ENCODE measurements at places on chromosomes 6 and 20.

GRCh38 chr6:33123732-33124524, 48.1 kb downstream of the HLA-DPB1 start:
- DNase-seq, result peak; percentile 72

GRCh38 chr6:150093397-150093796, 24.5 kb upstream of the ULBP3 start:
- no peak for DNase-seq

GRCh38 chr20:35954907-35955251, 577 bp upstream of the SCAND1 start:
- DNase-seq, result peak; percentile 67

DNA sequence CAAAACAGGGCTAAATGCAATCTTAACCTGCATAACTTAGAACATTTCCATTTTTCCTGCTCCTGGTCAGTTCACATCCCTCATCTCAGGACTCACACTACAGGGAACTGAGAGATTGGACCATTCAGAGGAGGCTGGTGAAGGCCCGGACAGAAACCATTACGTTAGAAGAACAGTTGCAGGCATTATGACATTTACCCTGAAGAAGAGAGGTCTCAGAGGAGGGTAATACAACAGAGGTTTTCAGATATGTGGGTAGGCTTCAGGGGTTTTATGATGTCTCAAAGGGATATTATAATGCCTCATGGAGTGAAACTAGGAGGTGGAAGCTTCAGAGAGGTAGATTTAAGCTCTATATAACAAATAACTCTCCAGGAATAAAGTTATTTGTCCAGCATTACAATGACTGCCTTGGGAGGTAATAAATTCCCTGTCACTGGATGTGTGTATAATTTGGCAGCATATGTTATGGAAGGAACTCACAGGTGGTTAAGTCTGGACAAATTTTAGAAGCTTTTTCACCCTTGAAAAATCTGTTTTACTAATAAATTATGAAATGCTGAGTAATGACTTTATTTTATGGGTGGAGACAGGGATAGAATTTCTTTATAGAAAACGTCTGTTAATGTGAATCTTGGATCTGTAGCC, 36.7 kb upstream of the RIPOR2 start:
- no peak for DNase-seq

DNA sequence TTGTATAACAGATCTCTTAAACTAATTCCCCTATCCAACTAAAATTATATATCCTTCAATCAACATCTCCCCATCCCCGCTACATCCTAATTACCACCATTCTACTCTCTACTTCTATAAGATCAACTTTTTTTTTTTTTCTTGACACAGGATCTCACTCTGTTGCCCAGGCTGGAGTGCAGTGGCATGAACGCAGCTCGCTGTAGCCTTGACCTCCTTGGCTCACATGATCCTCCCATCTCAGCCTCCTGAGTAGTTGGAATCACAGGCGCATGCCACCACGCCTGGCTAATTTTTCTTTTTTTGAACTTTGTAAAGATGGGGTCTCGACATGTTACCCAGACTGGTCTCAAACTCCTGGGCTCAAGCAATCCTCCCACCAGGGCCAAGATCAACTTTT, 5.0 kb downstream of the DNAAF9 start:
- no peak for DNase-seq

DNA sequence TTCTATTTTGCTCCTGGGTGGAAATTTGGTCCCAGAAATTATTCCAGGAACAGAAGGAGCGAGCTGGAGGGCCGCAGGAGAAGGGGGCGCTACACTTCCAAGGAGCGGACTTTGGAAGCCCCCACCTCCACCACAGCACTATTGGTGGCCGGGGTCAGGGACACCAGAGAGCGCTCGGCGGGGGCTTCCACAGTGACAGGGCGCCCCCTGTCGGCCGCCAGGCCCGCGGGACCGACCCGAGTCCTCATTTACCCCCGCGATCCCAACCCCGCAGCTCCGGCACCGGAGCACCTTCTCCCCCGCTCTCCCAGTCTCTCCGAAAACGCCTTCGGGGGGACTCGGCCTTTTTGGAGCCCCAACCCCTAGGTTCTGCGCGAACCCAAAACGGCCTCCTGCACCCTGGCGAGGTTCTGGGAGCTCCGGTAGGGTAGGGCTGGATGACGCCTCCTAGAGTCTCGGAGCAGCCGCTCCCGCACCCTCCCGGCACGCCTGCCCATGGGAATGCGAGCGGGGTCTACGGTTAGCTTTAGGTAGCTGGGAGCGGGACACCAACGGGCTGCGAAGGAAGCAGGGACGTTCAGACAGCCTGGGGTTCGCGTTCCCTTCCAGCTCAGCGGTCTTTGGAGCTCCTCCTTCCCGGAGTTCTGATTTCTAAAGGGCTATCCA, 2.4 kb upstream of the FOXA2 start:
- peak; percentile 9 for DNase-seq

- DNase-seq, result peak; percentile 95
Observed at GRCh38 chr20:18287915-18288748, at the start of gene ZNF133. ZNF133 (plus strand) TSS chr20:18288527; CDS start chr20:18305687, 17,160 bp downstream.

DNA sequence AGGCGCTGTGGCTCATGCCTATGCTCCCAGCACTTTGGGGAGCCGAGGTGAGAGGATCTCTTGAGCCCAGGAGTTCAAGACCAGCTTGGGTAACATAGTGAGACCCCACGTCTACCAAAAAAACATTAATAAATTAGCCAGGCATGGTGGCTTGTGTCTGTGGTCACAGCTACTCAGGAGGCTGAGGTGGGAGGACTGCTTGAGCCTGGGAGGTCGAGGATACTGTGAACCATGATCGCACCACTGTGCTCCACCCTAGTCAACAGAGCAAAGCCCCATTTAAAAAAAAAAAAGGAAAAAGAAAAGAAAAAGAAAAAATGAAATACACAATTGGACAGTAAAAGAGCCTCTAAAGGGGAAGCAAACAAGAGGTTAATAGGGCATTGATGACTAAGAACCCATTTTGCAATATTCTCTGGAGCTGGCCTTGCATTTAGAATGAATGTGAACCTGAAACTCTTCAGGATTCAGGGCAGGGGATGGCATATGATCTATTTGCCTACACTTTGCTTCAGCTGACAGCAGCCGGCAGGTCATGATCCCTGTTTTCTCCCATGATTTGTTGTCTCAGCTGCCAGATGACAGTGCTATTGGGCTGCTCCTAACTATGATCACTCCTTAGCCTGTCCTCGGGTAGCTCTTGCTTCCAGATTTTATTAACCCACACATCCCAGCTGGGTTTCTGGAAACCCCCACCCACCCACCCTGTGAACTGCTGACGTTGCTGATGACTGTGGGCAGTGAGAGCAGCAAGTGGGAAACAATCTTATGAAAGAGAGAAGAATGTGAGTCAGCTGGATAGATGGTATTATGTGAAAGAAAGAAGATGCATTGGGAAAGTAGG, 83.8 kb upstream of the ELOVL5 start:
- no peak for DNase-seq

DNA sequence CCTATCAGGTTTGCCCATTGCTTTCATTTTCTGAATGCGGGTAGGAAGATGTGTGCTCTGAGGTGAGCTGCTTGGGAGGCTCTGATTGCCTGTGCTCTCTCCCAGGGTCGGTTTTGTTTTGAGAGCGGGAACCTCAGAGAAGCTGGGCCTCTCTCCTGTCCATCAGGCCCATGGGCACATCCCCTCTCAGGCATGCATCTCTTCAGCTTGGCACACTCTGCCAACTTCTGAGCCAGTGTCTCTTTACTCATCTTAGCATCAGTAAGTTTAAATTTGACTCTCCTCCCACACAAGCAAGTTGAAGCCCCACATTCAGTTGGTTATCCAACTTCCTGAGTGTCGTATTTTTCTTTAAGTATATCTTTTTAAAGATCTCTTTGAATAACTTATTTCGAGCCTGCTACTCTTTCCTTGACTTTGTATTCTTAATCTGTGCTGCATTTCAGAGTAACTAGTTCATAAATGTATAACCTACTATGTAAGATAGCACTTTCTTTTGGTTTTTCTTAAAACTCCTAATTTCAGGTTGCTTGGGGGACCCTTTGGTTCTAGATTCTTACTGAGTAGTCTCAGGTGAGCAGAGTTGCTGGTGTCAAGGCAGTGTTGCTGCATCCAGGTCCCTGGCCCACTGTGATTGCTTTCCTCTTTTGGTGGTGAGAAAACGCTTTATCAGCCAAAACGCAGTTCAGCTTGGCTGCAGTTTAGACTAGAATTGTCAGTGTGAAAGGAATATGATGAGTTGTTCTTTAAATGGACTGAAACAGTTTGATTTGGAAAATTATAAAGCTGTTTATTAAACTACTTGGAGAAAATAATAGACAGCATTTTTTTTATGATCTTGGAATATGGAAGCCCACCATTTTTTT, 54.8 kb downstream of the SNX9 start:
- no peak for DNase-seq

DNA sequence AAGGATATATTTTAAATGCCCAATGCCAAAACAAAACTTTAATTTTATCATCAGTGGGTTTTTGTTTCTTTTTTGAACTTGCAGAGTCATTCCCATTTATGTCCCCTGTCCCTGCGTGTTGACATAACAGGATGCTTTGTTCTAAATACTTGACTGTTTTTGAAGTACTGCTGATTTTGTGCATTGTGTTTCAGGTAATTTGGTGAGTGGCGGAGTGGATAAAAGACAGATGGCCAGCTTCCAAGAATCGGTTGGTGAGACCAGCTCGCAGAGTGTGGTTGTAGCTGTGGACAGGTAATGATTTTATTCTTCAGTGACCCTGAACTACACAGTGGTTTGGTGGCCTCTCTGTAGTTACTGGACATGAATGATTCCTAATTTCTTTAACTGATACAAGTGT, 50.5 kb upstream of the CSE1L start:
- no peak for DNase-seq

DNA sequence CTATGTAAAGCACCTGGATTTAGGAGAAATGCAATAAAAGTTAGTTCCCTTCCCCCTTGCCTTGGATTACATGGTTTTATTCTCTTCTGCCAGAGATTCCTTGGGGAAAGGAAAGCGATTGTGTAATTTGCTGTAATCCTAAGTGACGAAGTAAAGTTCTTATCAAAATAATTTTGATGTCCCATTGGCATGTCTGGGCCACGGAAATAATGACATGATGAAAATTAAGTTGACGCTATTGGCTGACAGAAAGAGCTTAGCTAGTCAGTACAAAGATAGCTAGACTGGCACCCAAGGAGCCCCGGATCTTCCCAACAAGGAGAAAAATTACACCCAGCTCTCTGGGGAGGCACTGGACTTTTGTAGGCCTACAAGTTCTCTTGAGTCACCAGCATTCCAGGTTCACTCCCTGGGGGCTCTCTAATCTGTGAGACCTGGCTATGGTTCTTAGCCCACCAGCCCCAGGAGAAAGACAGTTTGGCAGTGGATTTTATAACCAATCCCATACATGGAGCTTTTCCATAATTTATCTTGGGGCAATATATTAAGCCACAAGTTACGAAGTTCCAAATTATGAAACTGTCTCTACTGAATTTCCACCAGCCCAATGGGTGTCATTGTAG, 59.9 kb downstream of the FOXA2 start:
- DNase-seq, result no peak

DNA sequence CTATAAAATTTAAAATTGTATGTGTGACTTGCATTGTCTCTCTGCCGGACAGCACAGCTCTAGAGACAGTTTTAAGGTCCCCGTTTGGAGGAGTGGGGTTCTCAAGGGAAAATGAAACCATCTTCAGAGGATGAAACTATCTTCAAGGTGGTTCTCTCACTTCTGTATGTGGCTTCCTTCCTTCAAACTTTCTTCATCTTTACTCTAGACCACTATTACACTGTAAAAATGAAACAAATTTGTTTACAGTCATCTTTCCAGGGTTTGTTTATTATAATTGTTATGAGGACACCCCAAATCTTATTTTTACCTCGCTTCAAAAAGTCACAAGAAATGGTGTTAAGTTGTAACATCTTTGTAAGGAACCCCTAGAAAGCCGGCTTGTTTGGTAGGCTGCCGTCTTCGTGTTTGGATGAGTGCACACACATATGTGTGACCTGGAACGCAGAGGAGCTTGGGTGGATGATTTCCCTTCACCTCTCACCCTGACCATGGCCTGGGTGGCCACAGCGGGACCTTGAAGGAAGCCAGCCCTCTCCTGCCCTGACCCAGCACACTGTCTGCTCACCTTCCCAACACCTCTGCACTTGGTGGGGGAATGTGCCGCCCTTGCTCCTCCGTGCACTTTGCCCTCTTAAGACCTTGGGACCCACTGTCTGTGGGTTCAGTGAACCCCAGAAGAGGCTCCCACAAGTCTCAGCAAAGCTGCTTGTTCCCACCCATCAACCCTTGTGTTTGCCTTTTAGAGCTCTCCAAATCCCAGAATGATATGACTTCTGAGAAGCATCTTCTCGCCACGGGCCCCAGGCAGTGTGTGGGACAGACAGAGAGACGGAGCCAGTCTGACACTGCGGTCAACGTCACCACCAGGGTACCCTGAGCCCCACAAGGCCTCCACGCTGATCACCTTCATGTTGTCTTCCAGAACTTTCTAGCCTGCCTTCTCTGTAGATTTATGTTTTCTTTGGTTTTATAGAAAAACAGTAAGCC, 67.8 kb downstream of the SYTL3 start:
- DNase-seq, result peak; percentile 40

DNA sequence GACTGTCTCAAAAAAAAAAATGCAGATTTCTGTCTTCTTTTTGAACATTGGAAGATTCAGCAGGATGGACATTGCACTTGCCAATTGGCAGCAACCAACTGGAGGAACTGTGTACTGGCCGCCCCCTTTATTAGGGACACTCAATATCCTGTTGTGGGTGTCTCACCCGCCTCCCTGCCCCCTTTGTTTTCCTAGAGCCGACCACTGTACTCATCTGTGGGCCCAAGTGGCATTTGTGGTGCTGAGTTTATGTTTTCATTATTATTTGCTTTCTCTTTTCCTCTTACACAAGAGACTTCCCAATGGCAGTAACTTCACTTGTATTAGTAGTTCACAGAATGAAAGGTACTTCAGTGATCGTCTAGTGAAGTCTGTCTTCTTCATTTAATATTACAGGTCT, 125.3 kb downstream of the SASH1 start:
- no peak for DNase-seq
